ENCODE measurements at places on chromosomes 5 and 9. TPM values are rescaled to one million over a fixed set of nuclear protein-coding genes. Genes with fewer than 3 reads are reported as not detected.

SH3GL2 gene
- total RNA-seq: not detected

DNA sequence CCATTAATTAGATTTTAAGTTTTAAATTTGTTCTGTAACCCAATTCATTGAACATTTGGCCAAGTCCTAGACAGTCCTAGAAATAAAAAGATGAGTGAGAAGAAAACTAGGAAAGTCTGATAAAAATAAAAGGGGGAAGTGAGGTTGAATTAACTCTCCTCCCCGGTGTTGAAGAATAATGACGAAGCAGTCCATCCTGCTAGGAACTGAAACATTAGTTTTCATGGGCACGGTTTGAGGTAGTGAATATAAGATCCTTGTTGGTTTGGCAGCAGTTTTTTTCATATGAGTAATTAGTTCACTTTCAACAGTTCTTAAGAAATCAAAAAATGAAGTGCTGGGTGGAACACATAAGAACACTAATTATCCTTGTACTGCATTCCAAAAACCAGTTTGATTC, 103.1 kb downstream of the MTREX start:
- DNase-seq: no peak

CD180 gene
- total RNA-seq: not detected

ANGPTL2 gene
- 24.4 TPM for total RNA-seq

DNA sequence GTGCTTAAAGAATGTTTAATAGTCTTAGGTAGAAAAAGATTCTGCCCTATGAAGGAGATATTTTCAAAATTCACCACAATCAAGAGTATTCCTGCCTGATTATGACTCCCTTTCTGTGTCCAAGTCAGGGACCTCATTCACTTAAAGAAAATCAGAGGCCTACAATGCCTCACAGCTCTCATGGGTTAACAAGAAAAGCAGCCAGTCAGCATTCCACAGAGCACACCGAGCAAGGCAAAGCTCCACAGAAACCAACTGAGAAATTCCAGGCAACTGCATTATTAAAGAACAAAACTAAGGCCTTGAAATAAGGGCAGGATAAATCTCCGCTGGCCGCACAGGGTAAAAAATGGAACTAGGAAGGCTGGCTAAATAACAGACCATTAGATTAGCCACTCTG, 161.1 kb downstream of the TARS1 start:
- DNase-seq: no peak
